ENCODE measurements at places on chromosomes 6 and 20.

- DNase-seq = no peak
Observed at GRCh38 chr6:170224694-170225660, 65.9 kb downstream of the DLL1 start.

GRCh38 chr6:160949531-160949930, 42.0 kb upstream of the MAP3K4 start:
- no peak for DNase-seq

DNA sequence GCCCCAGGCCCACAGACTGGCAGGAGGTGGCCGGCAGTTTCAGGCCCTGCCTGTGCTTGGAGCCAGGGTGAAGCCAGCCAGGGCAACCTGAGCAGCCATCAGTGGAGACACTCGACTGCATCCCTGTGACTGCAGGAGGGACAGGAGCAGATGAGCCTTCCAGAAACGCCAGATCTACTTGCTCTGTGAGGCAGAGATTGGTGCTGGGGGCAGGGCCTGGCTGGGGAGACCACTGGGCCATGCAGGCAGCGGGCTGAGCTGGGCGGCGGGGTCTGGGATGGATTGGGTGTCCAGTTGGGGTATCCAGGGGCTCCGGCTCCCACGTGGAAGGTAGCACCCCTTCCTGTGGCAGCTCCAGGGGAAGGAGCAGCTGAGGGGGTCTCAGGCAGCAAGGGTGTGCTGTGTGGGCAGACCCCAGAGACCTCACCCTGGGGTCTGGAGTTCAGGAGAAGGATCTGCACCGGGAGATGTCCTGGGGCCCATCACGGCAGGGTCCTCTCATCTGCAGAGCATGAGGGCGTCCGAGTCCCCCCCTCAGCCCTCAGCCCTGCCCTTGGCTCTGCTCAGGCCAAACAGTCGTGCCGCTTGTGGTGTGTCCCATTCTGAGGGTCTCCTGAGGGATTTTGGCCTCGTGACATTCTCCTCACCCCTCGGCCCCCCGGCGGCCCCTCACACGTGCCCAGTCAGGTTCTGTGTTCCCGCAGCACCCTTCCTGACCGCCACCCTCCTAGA, 334.9 kb downstream of the TAF4 start:
- no peak for DNase-seq

- DNase-seq = no peak
Observed at GRCh38 chr6:1667012-1667804, 57.5 kb downstream of the FOXC1 start.

GRCh38 chr20:35329435-35330139, 37.4 kb upstream of the FAM83C start:
- DNase-seq = peak; percentile 81

GRCh38 chr20:3364323-3365013, 43.0 kb downstream of the DNAAF9 start:
- DNase-seq = no peak

DNA sequence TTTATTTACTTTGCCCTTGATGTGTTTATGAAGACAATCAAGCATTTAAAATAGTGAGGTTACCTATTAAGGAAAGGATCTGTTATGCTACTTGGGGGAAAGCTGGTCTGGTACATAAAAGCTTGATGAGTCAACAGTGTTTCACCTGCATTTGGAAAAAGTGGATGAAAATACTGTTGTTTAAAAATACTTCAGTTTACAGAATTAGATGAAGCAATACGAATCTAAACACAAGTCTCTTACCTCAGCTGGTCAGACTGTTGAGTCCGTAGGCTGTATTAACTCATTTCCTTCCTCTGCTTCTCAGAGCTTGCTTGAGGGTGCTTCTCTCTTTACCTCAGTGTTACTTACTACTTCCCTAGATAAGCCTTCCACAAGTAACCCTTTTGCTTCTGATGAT, 36.1 kb downstream of the NKX2-4 start:
- DNase-seq = no peak

DNA sequence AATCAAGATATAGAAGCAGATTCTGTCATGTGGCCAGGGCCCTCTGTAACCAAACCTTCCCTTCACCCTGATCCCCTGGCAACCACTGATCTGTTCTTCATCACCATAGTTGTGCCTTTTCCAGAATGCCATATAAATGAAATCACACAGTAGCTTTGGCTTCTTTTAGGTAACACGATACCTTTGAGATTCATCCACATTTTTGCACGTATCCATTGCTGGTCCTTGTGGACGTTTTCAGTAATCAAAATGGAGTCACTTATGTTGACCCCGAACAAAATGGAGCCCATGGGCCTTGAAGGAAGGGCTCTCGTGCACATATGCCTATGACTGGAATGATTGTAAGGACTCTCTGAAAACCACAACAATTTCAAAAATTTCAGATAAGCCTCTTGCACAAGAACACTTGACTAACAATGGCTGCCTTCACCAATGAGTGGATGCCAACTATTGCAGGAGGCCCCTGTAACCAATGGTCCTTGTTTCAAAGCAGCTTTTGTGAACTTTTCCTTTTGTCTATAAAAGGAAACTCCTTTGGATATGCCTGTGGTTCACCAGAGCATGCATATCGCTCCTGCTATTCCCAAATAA, 84.3 kb upstream of the RALY start:
- DNase-seq = no peak

DNA sequence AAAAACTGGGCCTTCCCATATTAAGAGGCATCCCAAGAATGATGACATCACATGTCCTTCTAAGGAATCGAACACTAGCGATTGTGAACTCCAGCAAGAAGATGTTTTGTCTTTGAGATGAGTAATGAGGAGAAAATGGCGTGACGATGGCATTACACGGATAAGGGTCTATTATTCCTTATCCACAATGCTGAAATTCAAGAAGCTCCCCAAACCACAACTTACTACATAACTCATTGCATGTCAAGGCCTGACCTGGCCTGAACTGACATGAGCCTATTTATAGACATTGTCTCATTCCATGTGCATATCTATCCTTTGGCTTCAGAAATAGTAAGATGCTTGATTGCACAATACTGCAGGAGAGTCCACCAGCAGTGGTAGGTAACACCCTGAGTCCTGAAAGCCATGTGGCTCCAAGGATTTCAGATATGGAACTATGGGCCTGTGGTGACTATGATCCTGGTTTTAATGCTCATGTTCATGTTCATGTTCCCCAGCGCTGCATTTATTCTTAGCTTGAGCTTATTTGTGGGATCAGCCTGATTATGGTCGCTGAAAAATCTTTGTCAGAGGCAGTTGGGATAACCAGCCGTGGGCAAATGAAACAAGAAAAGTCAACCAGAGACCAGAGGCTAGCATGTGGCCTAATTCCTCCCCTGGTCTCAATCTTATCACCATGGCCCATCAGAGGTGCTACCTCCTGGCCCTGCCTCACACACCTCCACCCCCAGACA, 183.2 kb upstream of the JARID2 start:
- DNase-seq = no peak

- no peak for DNase-seq
Observed at GRCh38 chr20:23244156-23244915, 106.3 kb upstream of the NXT1 start.

- no peak for DNase-seq
Observed at GRCh38 chr6:164097551-164098398, 683.3 kb downstream of the QKI start.

DNA sequence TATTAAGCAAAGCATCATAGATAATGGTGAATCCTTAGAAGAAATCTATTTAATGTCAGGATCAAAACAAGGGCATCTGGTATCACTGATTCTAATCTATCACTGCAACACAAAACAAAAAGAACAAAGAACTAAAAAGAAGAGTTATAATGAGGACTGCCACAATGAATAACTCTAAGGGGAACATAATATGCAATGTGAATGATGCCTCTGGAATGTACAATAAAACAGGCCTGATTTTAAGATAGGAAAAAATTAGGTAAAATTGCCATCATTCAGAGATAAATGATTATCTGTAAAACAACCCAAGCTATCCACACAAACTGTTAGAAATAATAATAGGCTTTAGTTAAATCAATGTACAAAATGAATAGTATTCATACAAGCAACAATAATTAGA, 936.7 kb upstream of the CITED2 start:
- DNase-seq = no peak

GRCh38 chr20:22611636-22612035, 27.3 kb upstream of the FOXA2 start:
- DNase-seq = no peak

DNA sequence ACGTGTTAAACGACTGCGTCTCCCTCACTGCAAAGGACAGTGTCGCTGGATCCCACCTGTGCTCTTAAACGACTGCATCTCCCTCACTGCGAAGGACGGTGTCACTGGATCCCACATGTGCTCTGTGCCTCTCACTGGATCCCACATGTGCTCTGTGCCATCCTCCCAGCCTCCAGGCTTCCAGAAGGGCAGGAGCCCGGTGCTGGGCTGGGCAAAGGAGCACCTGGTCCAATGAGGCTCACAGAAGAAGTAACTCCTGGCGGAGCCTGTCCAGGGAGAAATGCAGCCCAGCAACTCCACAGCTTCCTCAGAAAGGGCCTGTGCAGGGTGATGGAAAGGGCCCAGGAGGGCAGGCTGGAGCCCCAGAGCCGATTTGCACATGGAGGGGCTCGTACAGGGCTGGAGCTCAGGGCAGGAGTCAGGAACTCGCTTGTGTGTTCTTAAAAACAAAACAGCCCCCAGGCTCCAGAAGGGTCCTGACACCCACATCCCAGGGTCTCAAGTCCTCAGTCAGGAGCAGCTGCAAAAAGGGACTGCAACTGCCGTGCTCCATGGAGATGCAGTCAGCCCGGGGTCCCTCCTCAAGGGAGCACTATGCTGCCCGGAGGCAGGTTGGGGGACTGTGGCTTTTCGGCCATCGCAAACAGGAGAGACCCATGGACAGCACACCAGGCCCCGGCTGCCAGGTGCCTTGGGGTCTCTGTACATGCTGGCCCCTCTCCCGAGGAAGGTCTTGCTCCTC, 52.7 kb downstream of the DLL1 start:
- no peak for DNase-seq

GRCh38 chr6:44614396-44614795, 226.9 kb downstream of the CDC5L start:
- DNase-seq = no peak

- peak; percentile 12 for DNase-seq
Observed at GRCh38 chr6:170095273-170095981, 195.5 kb downstream of the DLL1 start.

DNA sequence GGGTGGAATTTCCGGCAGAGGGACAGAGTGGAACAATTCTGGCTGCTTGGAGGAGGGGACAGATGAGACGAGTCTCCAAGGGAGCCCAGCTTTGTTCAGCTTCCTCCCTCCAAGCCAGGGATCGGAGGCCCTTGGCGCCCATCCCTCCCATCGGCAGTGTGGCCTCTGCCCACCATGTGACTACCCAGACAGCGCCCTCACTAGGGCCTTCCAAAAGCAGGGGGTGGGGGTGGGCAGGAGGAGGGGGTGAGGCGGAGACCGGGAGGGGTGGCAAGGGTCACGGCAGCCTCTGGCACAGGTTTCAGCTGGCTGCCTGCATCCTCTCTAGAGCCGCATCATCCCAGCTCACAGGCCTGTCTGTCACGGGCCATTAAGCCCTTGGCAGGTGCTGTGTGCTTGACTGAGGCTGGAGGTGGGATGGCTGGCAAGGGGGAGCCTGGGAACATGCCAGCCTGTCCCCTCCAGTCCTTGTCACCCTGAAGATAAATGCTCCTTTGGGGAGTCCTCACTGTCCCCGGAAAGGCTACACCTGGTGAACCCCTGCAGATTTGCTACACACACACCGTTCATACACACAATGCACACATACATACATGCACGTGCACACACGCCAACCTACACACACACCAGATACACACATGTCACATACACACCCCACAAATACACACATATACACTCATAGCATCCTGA, 6.2 kb upstream of the FGD2 start:
- no peak for DNase-seq

DNA sequence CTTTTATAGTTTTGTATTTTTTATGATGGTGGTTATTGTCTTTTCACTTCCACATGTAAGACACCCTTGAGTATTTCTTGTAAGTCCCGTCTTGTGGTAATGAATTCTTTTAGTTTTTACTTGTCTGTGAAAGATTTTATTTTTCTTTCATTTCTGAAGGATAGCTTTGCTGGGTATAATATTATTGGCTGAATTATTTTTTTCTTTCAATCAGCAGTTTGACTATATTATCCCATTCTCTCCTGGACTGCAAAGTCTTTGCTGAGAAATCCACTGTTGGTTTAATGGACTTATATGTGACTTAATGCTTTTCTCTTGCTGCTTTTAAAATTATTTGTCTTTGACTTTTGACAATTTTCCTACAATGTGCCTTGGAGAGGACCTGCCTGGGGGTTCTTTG, 13.8 kb downstream of the KIF25 start:
- DNase-seq = no peak

DNA sequence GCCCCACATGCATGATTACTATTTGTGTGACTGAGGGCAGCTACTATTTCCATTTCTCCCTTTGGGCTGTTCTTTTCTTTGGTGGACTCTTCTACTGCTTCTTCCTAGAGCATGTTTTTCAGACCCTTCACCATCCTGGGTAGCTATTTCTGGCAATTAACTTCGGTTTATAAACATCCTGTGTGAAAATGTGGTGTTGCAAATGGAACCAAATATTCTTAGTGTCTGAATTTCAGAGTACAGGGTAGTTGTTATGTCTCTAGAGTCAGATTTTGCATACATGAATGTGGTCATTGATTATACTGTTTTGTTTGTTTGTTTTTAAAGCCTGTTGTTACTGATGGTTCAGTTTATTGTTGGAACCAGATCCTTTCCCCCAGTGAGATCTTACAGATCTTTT, 49.7 kb downstream of the PROKR2 start:
- no peak for DNase-seq

GRCh38 chr6:97215157-97215769, 67.8 kb downstream of the MMS22L start:
- DNase-seq = no peak

GRCh38 chr6:81938991-81939732, 186.7 kb upstream of the TENT5A start:
- DNase-seq = no peak

DNA sequence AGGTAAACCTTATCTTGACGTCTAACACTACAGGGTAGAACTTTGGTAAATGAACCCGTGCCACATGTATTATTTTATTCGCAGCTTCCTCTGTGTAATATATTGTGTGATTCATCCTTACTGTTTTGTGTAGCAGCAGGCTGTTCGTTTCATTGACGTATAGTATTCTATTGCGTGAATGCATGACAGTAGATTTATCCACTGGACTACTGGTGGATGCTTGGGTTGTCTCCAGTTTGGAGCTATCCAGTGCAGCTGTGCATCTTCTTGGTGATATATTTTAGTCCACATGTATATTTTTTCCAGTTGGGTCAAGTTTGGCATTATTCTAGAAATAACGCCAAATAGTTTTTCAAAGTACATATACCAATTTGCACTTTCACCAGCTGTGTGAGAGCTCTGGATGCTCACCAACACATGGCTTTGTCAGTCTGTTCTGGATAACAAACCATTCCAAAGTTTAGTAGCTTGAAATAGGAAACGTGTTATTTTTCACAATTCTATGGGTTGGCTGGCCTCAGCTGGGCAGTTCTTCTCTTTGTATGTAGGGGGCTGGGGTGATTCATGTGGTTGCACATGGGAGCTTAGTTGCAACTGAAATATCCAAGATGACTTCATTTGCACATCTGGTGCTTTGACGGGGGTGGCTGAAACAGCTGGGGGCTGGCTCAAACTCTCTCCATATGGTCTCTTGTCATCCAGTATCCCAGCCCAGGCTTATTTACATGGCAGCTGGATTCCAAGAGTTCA, 9.3 kb downstream of the ECT2L start:
- DNase-seq = no peak

Measured in stimulated activated CD8-positive, alpha-beta memory T cell treated with anti-CD3 and anti-CD28 coated beads, Interleukin-4, amount 100 ng/mL, for 48 hours (primary cell).